Activated CD8-positive, alpha-beta memory T cell treated with anti-CD3 and anti-CD28 coated beads for 1 hour (primary cell): ENCODE measurements at places on chromosomes 13 and 19.

DNA sequence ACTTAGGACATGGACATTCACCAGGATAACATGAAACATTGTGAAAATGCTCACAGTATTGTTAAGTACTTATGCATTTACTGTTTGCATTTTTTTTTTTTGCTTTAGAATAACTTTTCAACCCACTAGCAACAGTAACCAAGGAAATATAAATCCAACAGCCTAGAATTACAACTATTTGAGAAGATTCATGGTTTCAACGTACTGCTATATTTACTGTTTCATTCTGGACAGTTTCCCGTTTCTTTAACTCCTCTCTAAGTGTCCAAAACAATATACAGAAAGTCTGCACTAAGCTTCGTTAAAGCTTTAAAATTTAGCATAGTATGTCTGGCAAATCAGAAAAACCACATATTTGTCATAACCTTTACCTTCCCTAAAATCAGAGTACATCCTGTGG lies 2.7 kb downstream of the SMAD9 start:
- DNase-seq = no peak

DNA sequence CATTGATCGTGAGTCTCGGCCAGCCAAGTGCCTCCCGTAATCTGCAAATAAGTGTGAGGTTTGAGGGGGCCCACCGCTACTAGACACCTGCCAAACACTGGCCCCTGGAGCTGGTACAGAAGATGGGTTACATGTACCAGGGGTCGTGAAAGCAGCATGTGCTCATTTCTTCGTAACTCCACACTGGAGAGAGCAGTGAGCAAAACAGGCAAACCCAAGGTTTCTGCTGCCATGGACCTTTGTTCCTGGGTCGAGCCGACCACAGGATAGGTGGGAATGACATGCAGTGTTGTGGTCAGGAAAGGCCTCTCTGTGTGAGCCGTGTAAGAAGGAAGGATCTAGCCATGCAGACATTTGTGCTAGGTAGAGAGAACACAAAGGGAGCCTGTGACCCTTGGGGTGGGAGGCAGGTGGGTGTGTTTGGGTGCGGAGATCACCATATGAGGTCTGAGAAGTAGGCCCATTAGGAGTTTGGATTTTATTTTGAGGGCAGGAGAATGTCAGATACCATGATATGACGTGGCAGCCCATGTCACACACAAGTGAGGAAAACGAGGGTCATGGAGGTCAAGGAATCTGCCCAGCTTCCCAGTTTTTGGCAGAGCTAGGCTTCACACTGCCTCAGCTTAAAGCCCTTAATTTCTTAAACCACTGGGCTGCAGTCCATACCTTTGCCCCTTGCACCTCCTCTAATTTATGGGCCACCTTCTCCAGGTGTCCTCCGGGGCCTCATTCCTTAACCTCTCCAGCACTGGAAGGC lies 919 bp downstream of the GTF3A start:
- DNase-seq = no peak

DNA sequence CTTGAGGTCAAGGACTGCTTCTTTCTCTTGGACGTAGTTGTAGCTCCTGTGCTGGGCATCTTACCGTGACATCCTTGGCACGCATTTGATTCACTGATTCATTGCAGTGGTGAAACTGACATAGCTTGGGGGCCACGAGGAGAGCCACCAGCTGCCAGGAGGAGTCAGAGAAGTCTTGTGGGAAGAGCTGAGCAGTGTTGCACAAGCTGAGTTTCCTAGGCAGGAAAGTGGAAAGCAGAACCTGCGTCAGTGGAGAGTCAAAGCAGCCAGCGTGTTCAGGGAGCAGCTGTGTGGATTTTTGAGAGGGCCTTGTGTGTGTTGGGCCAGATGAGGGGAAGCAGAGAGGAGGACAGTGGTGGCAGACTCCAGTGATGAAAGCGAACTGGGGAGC lies 5.3 kb upstream of the GPR183 start:
- no peak for DNase-seq

DNA sequence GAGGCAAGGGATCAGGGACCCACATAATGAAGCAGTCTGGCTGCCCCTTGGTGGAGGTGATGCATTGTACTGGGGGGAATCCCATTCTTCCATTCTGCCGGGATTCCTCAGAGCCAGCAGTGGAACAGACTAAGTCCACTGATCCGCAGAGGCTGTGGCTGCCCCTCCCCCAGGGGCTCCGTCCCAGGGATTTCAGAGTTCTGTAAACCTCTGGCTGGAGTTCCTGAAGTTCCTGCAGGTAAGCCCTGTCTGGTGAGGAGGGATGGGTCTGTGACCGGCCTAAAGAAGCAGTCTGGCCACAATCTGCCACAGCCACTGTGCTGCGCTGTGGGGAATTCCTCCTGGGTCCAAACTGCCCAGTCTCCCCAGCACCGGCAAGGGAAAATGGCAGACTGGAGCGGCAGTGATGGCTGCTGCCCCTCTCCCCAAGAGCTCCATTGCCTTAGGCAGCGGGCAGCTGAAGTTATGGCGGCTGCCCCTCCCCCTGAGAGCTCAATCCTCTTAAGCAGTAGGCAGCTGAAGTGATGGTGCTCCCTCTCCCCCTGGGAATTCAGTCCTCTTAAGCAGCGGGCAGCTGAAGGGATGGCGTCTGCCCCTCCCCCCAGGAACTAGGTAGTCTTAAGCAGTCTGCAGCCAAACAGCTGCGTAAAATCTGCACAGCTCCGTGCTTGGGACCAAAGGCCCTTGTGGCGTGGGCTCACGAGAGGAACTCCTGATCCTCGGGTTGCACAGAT lies 155.7 kb downstream of the PCDH17 start:
- DNase-seq = no peak

DNA sequence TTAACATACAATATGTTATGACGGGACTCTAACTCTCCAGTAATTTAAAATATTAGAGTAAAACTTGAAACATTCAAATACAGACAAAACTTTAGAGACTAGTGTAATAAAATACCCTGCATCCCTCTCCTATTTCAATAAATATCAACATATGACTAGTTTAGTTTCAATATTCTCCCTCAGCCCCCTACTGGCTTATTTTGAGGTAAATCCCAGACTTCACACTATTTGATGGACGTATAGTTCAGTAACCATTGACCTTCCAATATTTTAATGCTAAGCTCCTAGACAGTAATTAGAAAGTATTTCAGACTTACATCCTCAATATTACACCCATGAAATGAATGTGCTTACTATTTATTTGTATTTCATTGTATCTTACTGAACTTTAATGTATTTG lies 180.7 kb upstream of the STARD13 start:
- DNase-seq = no peak
